ENCODE measurements at places on chromosomes 7 and 10. TPM values are rescaled to one million over a fixed set of nuclear protein-coding genes. Genes with fewer than 3 reads are reported as not detected.

Gene AKR1C1
- 5.7 TPM for total RNA-seq

Gene GIMAP1
- total RNA-seq = not detected

DNA sequence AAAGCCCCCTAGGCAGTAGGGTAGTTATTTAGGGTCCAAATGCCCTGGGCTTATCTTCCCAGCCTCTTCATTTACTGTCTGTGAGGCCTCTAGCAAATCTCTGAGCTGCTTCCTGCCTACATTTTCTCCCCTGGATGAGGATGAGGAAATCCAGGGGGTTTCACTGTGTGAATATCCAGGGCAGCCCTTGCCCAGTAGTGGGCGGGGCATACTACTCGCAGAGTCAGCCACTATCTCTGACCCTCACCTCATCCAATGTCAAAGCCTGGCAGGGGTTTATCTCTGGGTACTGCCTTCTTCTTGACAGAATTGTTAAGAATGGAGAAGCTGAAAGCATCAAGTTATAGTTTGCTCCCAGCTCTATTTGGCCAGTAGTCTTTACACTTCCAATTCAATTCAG, 48.9 kb downstream of the CUZD1 start:
- H3K4me3 ChIP-seq = no peak overlapping the region
- peaks cover 64% of the 10 kb centered on the region for H3K27me3 ChIP-seq
- no peak for DNase-seq
- H3K36me3 ChIP-seq = no peaks in the 10 kb centered on the region

DNA sequence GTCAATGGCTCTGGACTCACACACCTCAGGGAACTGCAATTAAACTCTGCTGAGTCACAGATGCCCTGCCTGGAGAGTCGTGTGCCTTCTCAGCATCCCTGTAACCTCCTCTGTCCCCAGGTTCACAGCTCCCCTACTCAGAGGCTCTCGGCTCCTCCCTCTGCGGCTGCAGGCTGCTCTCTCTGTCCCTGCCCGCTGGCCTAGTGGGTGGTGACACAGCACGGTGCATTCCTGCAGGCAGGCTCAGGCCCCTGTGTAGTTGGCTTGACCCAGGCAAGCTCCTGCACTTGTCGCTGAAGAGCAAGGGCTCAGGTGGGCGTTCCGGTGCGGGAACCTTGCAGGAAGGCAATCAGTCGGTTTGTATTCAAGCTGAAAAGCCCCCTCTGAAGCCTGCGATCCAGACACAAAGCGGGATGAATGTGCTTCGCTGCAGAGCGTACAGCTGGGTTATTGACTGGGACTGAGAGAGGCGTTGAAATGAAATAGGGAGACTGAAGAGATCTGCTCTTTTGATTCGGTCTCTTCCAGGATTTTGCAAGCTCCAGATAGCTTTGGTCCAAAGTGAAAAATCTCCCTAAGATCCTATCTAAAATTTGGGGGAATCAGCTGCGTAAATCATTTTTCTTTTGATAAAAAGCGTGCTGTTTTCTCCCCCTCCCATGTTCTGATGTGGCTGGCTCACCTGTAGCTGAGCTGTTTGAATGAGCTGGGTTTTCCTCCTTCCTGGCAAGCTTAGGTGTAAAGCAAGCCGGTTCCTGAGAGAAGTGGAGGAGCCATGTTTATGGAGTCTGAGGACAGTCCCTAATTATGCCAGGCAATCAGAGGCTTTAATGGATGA, 208.7 kb upstream of the PHYHIPL start:
- no peaks in the 10 kb centered on the region for H3K36me3 ChIP-seq
- H3K4me1 ChIP-seq = peaks cover 61% of the 10 kb centered on the region
- peak overlapping the region; percentile 77 for H3K4me3 ChIP-seq
- peak; percentile 57 for DNase-seq
- peak overlapping the region; percentile 39 for H3K27ac ChIP-seq
- H3K27me3 ChIP-seq = no peaks in the 10 kb centered on the region

GRCh38 chr7:71883415-71883814, 528.7 kb downstream of the CALN1 start:
- no peak for DNase-seq
- no peak overlapping the region for H3K4me3 ChIP-seq
- H3K27me3 ChIP-seq = no peaks in the 10 kb centered on the region
- H3K27ac ChIP-seq = no peak overlapping the region
- peaks cover 4% of the 10 kb centered on the region for H3K36me3 ChIP-seq

- peaks cover 3% of the 10 kb centered on the region for H3K36me3 ChIP-seq
- peaks cover 94% of the 10 kb centered on the region for H3K27me3 ChIP-seq
- DNase-seq = no peak
These were observed 3.8 kb upstream of the HOXA4 start for GRCh38 chr7:27134392-27134791.

- no peak overlapping the region for H3K27ac ChIP-seq
- peak overlapping the region; percentile 96 for H3K4me3 ChIP-seq
- DNase-seq = no peak
These were observed 992 bp upstream of the KIFBP start for GRCh38 chr10:68987611-68988010.

- no peak overlapping the region for H3K4me3 ChIP-seq
- H3K27me3 ChIP-seq = peaks cover 9% of the 10 kb centered on the region
- no peak overlapping the region for H3K27ac ChIP-seq
- no peaks in the 10 kb centered on the region for H3K36me3 ChIP-seq
These were observed 103.9 kb downstream of the GRID1 start for GRCh38 chr10:86262688-86263181.

GRCh38 chr7:100584054-100584682, 1.8 kb downstream of the LRCH4 start:
- H3K4me1 ChIP-seq = peaks cover 35% of the 10 kb centered on the region
- no peaks in the 10 kb centered on the region for H3K36me3 ChIP-seq
- H3K27me3 ChIP-seq = no peaks in the 10 kb centered on the region
- H3K4me3 ChIP-seq = peak overlapping the region; percentile 96
- H3K27ac ChIP-seq = peak overlapping the region; percentile 37

GRCh38 chr7:219581-220150, 27.3 kb downstream of the FAM20C start:
- peaks cover 20% of the 10 kb centered on the region for H3K4me1 ChIP-seq
- H3K4me3 ChIP-seq = no peak overlapping the region
- no peaks in the 10 kb centered on the region for H3K27me3 ChIP-seq

Measured in neural crest cell (in vitro differentiated cells).